ENCODE measurements at places on chromosomes 7 and 10.
A peak's percentile ranks its signal among the peaks of the same experiment; 100 is the strongest.

DNA sequence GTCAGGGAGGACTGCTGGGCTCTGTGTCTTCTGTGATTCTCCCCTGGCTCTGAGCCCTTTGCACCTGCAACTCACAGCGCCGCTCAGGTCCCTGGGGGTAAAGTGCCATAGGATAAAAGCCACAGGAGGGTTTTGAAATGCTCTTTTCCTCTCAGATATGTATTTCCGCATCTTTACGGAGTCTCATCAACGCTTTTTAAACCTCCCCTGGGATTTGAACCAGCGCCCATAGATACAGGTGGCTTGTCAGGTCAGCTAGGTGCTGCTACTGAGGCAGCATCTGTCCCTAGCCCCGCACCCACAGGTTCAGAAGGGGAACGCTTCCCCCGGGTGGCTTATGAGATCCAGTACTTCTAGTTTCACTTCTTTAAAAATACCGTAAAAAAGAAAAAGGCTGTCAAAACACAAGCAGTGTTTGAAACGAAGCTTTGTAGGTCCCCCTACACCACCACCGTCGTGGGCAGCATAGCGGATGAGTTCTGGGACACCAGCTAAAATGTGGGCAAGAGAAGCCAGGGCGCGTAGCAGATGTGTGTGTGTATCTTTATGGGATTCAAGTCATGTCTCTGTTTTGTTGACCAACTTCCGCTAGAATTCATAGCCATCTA is 173.5 kb downstream of the CUX1 start:
- DNase-seq = no peak

- DNase-seq = no peak
These were observed 100.3 kb downstream of the CTBP2 start for GRCh38 chr10:125060026-125060425.

DNA sequence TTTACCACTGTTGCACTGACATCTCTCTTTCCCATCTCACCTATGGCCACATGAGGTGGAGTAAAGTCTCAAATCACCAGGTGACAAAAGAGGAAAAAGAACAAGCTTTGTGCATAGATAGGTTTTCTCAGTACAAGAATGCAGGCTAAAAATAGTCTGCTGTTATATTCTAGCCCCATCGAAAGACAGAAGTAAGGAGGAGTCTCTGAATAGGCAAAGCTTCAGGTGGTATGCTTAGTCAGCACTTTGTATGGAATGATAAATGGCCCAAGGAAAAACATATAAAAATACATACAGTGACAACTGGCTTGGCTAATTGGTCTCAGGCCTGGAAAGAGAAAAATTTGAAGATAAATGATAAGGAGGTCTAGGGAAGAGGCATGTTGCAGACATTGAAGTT is 39.6 kb upstream of the KCND2 start:
- DNase-seq = no peak

GRCh38 chr10:85448716-85449115 is 917.9 kb downstream of the GRID1 start:
- DNase-seq = no peak

DNA sequence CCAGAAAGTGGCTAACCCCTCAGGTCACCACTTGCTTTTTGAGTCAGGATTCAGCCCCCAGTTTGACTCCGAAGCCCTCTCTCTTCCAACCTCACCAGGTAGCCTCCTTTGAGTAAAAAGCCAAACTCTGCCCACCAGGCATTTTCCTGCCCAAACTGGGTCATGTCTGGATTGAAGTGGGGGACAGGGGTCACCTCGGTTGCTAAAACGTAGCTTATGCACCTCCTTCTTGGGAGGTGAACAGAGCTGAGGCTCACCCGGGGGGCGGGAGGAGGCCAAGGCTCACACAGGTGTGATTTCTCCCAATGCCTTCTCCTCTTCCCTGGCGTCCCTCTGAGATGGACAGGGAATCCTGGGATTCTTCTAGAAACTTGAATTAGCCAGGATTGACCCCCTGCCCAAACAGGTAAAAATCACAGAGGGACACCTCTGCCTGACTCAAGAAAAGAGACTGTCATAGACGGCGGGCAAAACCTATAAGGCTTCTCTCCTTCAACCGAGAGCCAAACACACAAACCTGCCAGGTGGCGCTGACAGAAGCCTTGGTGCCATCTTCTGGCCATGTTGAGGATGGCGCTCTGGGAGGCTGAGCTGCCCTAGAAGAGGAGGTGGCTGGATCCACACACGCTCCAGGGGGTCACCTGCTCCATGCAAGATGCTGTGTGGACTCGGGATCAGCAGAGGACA is 51.6 kb downstream of the PRLHR start:
- peak; percentile 13 for DNase-seq

GRCh38 chr10:22625516-22626290 is 88.7 kb downstream of the PIP4K2A start:
- no peak for DNase-seq
